ENCODE measurements at places on chromosomes 7 and 10.

GRCh38 chr7:4025694-4026615, 656.1 kb upstream of the FOXK1 start:
- no peak for DNase-seq

- no peak for DNase-seq
Observed at GRCh38 chr7:5557920-5558401, 134.3 kb upstream of the TNRC18 start.

DNA sequence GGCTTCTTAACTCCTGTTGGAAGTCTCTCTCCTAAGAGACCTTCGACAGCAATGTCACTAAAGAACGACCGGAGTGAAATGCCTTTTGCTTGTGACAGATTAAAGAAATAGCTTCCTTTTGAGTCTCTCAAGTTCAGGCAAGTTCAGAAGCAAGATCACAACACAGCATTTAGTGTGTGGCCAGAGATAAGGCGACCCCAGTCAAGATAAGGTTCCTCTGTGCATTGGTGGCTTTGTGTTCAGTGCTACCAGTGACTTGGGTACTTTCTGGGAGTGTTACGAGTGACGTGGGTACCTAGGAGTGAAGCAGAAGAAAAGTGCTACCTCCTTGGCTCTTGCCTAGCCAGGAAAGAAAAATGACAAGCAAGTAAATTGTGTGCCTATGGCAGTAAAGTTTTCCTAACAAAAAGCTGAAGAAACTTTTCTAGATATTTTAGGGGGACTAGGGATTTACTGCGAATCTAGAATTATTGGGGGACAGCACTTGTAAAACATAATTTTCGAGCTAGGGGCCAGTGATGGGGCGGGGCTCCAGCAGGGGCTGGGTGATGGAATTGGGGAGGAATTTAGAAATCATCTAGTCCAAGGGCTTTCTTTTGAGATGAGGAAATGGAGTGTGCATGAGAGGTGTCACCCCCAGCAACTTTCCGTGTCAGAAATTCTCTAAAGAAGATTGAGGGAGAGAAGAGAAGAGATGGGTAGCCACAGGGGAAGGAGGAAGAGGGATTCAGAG, 191.9 kb upstream of the LYZL2 start:
- DNase-seq: no peak

- no peak for DNase-seq
Observed at GRCh38 chr10:131817866-131818509, 82.8 kb upstream of the PPP2R2D start.

Data from CD4-positive, alpha-beta T cell treated with Interleukin-1 beta for 1 hour (primary cell).